ENCODE measurements at places on chromosomes 2 and 18.

DNA sequence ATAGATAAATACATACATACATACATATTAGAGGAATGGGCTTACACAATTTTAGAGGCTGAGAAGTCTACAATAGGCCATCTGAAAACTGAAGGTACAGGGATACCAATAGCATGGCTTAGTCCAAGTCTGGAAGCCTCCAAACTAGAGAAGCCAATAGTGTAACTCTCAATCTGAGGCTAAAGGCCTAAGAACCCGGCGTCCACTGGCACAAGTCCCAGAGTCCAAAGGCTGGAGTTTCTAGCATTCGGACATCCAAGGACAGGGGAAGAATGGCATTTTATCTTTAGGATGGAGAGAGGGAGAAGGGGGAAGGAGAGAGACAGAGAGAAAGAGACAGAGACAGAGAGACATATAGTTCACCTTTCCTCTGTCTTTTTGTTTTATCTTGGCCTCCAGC, 63.7 kb upstream of the SYT4 start:
- no peak for DNase-seq

- no peak for DNase-seq
Measured at GRCh38 chr2:155692106-155692505, 640.4 kb downstream of the NR4A2 start.

- DNase-seq, result no peak
Measured at GRCh38 chr2:120658042-120658769, 77.5 kb upstream of the GLI2 start.

DNA sequence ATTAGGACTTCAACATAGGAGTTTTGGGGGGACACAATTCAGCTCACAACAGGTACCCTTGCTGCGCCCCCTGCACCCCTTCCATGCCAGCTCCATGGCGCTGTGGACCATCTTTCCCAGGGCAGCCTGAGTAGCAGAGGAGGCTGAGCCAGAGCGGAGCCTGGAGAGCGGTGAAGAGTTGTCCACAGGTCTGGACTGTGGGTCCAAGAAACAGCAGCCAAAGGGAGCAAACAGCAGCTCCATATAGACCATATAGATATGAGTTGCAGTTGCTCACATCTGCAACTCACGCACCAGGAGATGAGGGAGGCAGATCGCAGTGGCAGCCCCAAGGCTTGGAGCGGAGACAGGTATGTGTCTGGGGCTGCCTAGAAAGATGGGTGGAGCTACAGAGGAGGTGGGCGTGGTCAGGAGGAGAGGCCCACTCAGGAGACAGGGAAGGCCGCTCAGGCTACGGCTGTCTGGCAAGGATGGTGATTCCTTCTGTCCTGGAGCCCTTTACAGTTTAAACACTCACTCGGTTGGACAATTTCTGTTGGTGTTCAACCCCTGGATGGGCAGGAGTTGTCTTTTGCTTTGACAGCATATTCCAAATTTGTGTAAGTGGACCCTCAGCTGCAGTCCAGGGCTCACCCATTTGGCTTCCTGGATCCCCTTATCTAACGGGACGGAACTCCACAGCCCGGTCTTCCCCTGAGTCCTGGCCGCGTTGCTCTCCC, 155.1 kb downstream of the LPIN1 start:
- no peak for DNase-seq

GRCh38 chr18:80241919-80242777, 5.2 kb downstream of the PARD6G start:
- no peak for DNase-seq

- DNase-seq, result no peak
Measured at GRCh38 chr18:14100503-14101286, 31.5 kb downstream of the ZNF519 start.

GRCh38 chr2:113757138-113757657, 756 bp upstream of the SLC35F5 start:
- peak; percentile 20 for DNase-seq

DNA sequence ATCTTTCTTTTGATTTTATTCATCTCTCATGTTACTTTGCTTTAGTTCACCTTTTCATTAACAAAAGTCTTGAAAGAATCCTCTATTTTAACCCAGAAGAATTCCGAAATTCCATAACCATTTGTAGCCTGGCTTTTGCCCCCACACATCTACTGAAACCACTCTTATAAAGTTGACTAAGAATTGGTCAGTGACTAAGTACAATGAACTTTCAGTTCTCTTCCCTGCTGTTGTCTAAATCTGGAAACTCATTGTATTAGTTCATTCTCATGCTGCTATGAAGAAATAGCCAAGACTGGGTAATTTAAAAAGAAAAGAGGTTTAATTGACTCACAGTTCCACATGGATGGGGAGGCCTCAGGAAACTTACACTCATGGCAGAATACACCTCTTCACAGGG, 49.9 kb upstream of the PNPT1 start:
- no peak for DNase-seq

GRCh38 chr2:19796035-19796695, 105.6 kb downstream of the TTC32 start:
- DNase-seq, result no peak

- no peak for DNase-seq
Measured at GRCh38 chr18:70024829-70025228, 77.2 kb upstream of the CD226 start.

GRCh38 chr18:36942264-36942663, 113.3 kb downstream of the KIAA1328 start:
- DNase-seq, result no peak

DNA sequence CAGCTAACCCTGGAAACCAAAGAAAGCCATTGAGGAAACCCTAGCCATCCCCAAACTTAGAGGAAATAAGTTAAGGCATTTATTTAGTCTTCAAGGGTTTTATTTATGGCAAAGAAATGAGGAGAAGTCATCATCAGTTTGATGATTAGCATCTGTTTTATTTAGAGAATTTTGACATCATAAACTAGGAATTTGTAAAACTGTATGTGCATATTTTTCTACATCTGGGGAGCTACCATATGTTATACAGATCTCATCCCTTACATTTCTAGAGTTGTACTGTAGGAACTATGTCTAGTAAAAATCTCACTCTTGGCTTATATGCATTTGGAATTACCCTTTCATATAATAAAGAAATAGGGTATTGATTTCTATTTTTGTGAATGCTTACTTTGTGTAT, 48.7 kb downstream of the FMNL2 start:
- no peak for DNase-seq

DNA sequence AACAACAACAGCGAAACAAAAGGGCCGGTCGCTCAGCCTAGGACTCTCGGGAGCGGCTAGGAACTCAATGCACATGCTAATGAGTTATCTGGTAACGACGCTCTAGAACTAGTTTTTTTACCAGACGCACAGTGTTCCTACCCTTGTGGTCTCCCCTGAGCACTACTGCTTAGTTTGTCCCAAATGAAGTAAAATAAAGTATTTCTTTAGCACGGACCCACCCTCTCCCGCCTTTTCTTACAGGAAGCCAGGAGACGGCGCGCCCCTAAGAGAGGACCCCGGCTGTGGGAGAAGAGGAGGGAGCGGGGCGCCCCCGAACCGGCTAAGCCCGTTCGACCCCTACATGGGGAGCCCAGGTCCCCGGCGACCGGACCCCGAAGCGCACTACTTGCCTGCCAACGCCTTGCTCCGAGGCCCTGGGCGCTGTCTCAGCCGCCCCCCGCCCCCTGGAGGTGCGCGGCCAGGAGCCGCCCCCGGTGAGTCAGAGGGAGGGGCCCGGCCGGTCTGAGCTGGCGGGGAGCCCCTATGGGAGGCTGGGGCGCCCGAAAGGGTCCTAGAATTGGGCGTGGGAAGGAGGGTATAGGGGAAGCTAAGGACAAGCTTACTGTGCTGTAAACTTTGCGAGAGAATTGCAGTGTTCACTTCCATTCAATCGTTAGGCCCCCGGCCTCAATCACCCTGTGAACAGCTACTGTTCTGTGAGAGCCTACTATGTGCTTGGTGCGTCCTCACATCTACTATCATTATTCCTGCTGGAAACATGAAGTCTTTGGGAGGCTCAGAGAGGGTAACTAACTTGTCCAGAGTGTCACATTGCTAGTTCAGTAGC, 3.6 kb upstream of the CAPG start:
- DNase-seq, result peak; percentile 79

DNA sequence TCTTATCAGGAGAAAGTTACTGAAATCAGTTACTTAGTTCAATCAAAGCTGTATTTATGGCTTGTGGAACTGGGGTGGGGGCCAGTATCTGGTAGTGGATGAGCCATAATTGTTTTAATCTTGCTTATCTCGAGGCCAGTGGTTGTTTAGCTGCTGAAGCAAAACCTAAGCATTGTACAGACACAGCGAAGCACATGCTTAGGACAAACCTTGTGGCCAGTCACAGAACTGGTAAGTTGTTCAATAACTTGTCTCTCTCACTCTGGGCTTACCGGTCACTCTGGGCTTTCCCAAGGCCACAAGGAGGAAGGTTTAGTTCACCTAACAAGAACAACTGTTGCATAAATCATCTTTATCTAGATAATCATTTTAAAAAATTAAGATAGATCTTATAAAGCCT, 296.6 kb upstream of the NETO1 start:
- DNase-seq, result no peak
